Stimulated activated CD8-positive, alpha-beta memory T cell treated with anti-CD3 and anti-CD28 coated beads, Interleukin-12 subunit alpha, Interleukin-12 subunit beta, amount 100 ng/mL, for 1 hour (primary cell): ENCODE measurements at places on chromosomes 12 and 14.

DNA sequence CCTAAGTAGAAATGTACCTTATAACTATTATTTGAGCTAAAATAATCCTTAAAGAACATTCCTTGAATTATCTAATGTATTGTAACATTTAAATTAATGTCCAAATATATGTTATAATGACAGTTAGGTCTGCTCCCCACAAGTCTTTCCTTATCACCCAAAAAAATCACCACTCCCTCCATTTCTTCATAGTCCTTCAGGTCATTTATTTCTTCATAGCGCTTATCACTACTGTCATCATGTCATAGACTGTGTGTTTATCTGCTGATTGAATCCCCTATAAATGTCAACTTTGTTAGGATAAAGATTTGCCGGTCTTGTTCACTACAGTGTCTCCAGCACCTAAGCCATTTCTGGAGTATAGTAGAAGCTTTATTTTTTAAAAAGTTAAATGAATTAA lies 12.0 kb downstream of the LUM start:
- no peak for DNase-seq

- DNase-seq: no peak
Measured at GRCh38 chr12:19003141-19003540, 126.4 kb upstream of the PLEKHA5 start.

DNA sequence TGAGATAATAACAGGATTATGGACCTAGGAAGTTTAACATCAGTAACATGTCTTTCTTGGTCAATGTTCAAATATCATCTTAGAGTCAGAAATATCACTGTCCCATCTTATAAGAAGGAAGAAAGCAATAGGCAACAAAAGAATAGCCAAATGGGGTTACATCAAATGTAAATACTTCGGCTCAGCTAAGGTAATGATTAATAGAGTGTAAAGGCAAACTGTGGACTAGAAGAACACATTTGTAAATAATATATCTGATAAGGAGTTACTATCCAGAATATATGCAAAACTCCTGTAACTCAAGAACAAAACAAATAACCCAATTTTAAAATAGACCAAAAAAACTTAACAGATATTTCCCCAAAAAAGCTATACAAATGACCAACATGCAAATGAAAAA lies 630.3 kb downstream of the RPS29 start:
- DNase-seq: no peak

DNA sequence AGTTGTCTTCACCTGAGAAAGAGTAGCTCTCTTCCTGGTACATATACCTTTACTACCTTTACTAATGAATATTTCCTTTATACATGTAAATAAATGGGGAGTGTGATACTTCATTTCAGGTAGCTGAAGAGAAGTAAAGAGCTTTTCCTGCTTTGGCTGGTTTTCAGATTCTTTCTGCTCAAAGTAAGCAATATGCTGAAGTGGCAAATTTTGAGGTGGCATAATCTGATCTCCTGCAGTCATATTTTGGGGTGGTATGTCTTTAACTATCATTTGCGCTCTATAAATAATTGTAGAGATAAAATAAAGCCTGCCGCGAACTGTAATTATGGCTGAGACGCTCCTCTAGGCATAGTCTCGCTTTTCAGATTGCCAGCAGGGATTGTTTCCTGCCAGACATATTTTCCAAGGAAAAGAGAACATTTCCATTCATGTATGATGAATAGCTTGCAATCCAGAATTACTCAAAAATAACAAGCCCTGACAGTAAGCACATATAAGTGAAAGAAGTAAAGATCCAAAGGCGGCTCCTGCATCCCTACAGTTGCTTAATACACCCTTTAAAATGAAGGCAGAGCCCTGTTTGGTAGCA lies 200.7 kb downstream of the C12orf50 start:
- DNase-seq: no peak

GRCh38 chr14:75147423-75148071 lies 20.7 kb upstream of the NEK9 start:
- no peak for DNase-seq

- DNase-seq: no peak
Measured at GRCh38 chr14:41073544-41073943, 533.1 kb upstream of the LRFN5 start.

DNA sequence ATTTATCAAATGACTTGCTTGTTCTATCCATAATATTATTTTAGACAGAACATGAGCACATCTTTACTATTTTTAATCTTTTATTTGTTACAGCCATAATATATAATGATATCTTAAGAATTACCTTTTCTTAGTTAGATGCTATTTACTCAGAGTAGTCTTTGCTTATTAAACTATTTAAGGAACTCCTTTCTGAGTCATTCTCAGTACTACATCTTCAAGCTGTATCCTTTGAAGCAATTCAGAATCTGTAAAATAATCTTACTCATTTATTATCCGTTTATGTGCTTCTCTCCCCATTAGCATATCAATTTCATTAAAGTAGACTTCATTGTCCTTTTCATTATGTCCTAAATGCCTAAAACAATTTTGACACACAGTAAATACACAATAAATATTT lies 240.4 kb upstream of the FAR2 start:
- no peak for DNase-seq
